ENCODE measurements at places on chromosomes 12 and 14.

DNA sequence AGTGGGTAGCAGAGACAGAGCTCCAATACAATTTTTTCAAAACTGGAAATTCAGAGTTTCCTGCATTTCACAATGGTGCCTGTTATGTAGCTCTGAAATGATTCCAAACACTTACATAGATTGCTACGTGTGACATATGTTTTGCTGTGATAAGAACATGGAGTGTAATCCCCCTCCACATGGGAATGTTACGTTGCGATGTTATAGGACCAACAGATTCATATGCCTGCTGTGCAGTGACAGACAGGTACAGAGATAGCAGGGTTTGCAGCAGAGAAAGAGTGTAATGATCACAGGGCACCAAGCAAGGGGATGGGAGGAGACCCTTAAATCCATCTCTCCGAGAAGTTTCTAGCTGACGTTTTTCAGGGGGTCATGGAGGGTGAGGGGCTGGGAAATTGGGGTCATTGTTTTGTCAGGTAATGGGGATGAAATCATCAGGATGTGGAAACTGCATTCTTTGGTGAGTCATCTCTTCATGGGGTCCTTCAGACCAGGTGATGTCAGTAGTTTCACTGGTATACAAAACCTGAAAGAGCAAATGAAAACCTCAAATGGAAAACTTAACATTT lies 76.6 kb upstream of the OSBPL8 start:
- DNase-seq = peak; percentile 9

DNA sequence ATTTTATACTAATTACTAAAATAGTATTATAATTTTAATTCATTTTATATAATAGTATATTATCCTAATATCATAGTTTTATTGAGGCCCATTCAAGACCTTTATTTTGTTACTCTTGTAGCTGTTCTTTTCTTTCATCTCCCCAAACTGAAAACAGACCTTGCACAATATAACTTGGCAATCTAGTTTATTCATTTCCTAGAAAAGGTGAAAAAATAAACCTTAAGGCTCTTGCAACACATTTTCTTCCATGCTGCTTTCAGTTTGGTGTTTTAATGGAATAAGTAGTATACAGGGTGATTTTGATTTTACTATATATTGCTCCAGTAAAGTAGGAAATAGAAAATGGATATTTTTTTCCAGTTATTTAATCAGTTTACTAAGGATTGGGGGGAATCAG lies 174.0 kb downstream of the SLC2A13 start:
- DNase-seq = no peak

DNA sequence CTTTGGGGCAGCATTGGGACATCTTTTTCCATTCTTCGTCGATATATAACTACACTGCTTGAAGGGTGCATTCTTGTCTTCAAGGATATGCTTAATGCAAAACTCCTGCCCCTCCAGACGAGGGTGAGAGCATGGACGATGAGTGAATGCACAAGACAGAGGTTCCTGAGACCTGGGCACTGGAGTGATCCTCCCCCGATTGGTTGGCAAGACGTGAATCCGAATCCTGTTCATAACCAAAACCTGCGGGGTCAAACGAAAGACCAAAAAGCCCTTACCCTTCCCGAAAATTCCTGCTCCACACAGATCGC lies 684 bp downstream of the KANSL2 start:
- peak; percentile 6 for DNase-seq

- no peak for DNase-seq
These were observed 7.1 kb upstream of the IFNG-AS1 start for GRCh38 chr12:67982164-67982563.

Data from H4 (cell line).